ENCODE measurements at places on chromosomes 6 and 20.

DNA sequence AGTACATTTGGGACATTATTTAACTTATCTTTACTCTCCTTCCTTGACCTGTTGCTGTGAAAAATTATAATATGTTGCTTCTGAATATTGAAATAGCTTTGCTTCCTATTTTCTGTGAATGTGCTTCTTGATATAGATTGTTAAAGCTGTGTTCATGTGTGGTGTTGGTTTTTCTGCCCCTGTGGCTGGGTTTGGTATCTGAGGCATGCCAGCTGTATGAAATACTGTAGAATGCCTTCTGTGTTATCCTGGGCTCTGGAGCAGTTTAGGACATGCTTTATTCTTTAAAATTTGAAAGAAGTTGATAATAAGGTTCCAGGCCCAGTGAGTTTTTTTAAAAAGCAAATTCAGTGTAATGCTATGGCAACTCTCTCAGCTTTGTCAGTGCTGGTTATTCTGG, 71.7 kb downstream of the HIVEP1 start:
- DNase-seq, result no peak

DNA sequence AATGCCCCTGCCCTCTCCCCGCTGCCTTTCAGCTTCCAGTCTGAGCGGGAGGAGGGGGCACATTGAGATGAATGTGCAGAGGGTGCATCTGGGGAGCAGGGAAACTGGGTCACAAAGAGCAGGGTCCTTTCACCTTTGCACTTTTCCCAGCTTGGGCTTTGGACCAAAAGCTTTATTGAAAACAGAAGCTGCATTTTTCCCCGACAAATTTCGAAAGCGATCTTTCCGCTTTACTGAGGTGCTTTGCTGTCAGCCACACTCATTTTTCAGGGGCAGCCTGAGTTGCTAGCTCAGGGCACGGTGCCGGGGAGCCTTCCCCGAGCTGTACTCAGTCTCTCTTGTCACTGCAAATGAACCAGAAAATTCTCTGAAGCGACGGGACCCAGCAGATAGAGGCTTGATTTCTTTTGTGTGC, 283.7 kb upstream of the SOX4 start:
- DNase-seq, result no peak

- no peak for DNase-seq
Measured at GRCh38 chr20:15832512-15832911, 740.7 kb downstream of the KIF16B start.

DNA sequence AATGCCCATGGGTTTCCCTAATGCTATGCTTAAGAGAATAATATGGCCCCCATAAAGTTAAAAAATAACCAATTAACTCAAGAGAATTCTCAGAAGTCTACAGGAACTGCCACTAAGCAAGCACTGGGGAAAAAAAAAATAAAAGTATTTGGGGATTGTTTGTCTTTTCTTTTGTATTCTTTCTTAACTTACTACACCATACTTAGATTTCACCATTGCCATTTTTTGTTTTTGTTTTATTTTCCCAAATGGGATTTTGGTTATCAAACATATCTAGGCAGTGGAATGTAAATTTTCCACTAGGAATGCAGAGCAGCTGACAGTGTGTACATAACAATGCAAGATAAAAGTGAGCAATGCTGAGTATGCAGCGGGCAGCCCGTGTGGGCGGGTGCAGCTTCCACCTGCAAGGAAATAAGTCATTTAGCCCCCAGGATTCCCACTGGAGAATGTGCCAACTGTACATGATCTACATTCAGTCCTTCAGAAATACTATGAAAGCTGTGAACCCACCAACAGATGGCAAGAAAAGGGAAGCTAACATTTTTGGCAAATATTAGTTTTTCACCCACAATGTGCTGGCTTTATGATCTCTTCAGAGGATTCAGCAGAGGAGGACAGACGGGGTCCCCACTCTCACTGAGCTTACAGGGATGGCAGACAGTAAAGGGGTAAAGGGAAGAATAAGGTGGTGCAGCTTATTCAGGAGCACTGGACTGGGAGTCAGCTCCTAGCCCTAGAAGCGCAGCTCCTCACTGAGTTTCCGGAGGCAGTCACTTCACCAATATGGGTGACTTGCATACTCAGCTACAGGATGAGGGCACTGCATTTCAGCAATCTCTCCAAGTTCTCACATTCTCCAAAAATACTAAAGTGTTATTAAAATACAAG, 44.4 kb downstream of the DCDC2 start:
- peak; percentile 66 for DNase-seq

DNA sequence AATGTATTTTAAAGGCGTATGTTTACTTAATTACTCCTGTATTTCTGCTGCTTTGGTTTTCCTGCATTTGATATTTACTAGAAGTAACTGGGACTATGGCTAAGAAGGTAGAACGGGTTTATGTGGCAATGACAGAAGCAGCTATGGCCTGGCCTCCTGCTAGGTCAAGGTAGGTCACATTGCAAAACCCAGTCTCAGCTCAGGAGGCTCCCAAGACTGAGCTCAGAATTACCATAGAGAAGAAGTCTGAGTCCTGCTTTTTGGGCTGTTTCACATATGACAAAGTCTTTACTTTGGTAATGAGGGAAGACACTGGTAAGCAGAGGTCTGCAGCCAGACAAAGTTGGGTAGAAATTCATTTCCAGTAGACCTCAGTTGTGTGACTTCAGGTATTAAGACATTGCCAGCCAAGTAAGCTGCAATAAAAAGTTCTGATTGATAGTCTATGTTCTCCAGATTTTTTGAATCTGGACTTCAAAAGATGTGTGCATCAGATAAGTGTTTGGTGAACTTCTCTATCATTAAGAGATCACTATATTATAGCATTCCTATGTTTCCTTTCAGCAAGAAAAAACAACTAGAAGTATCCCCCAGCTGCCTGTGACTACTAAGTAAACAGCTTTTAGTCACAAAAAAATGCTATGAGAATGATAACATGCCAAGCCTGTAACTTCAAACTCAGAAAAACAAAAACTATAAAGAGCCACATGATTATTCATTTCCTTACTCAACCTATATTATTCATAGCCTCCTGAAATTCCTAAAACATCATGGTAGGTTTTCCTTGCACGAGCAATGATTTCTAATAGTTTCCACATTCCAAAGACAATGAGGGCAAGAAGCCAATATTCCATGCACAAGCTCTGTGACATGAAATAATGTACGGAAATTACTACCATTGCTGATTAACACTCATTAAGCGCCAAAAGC, 312.3 kb downstream of the HAO1 start:
- DNase-seq, result no peak

DNA sequence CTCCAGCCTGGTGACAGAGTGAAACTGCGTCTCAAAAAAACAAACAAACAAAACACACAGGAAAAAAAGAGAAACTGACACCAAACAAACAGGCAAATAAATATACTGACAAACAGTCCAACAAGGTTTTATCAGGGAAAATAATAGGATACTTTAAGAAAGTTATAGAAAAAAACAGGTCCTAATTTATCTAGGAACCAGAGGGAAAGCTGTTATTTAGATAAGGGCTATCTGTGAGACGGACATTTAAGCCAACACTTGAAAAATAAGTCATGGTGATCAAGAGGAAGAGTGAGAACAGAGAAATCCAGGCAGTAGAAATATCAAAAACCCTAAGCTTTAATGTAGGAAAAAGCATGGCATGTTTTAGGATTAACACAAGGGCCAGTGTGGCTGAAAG, 68.9 kb downstream of the FAM217A start:
- DNase-seq, result no peak

DNA sequence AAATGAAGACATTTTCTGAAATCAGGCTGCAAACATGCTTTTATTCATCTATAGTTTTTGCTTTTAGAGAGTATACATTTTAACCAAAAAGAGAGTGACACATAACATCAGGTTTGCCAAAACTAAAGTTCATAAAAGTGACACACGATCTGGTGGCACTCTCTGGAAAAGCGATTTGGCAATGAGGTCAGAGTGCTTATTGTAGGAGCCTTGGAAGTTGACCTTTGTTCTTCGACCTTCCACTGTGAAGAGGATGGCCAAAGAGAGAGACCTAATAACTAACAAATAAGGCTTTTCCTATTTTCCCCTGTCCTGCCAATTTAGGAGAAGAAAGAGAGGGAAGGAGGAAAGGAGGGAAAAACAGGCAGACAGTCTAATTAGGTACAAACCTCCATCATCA, 230.1 kb downstream of the SIM1 start:
- no peak for DNase-seq

GRCh38 chr20:63017826-63018411, 11.2 kb upstream of the BHLHE23 start:
- peak; percentile 3 for DNase-seq

GRCh38 chr6:101650402-101651100, 257.0 kb downstream of the GRIK2 start:
- DNase-seq, result peak; percentile 68

DNA sequence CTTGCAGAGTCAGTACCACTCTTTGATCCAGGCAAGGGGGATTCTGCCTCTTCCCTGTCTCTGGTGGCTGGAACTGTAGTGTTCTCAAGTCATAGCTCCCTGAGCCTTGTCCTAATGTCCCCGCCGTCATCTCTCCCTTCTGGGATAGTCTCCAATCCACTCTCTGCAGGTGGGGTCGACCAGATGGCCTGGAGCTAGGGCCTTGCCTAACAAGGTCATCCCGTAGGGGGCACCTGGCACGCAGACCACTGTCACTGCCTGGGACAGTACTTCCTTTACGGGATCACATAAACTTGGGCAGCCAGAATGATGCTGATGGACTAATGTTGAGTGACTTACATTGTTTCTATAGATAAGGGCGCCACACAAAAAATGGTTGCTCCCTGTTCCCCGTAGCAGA, 118.9 kb upstream of the SLC22A23 start:
- peak; percentile 42 for DNase-seq

- DNase-seq, result no peak
Measured at GRCh38 chr6:42383421-42384205, 68.1 kb downstream of the TRERF1 start.
